ENCODE measurements at places on chromosomes 16 and 17.

- DNase-seq, result no peak
Observed at GRCh38 chr17:50557630-50558029, 2.9 kb upstream of the CACNA1G start.

DNA sequence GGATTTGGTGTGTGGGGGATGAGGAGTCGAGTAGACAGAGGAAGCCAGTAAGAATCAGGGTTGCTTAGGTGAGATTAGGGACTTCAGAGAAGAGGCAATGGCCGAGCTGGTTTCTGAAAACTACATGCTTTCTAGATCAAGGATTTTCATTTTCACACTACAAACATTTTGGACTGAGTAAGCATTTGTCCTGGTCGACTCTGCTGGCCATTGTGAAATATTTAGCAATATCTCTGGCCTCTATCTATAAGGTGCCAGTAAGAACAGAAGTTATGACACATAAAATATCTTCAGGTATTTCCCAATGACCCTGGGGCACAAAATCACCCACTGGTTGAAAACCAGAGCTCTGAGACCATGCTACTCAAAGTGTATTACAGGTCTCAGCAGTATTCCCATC, 1275.1 kb upstream of the CDH8 start:
- DNase-seq, result no peak

GRCh38 chr17:42675348-42675964, 1.3 kb downstream of the PLEKHH3 start:
- DNase-seq, result no peak

DNA sequence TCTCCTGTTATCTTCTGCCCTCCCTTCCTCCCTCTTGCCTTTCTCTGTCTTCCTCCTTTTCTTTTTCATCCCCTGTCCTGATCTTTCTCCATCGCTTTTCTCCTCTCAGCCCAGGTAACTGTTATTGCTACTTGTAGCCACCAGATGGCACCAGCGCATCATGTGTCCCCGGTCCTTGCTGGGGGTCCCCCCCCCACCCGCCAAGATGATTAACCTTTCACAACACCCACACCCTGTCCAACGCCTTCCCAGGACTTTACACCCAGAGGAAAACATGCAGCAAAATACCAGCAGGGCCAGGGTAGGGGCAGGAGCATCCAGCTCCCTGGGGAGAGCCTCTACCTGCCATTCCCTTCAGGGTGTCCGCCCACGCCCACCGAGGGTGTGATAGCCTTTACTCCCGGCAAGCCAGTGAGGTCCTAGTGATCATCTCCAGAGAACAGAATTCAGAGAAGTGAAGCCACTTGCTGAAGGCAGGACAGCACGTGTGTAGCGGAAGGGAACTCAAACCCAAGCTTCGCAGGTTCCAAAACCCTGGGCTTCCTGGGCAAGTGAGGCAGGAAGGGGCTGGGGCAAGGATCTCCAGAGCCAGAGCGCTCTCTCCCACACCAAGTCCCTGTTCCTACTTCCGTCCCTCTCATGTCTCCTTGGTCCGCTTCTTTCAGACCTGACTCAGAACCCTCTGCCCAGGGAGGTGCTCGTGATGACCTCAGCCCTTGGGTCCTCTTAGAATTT, 13.4 kb upstream of the TAC4 start:
- peak; percentile 18 for DNase-seq

DNA sequence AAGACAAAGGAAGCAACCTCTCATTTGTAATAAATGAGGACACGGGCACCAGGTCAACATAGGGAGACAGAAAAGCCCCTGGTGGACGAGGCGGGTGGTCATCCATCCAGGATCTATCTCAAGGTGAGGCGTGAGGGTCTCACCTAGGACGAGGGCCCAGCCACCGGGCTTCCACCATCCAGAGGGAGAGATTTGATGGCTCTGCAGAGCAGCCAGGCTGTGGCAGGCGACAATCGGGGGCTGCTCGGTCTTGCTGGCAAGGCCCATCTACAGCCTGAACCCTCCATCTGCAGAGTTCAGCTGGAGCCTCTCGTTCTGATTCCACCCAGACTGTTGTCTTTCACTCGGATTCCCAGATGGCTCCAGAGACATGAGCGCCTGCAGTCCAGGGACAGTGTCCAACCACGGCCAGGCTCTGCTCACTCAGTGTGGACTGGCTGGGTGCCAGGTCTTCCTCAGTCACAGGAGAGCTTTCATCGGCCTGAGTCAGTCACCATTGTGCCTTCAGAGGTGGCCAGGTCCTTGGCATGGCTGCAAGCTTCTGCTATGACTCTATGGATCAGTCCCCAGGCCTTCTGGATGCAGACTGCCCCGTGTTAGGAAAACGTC, 5.9 kb downstream of the LITAFD start:
- DNase-seq, result no peak

DNA sequence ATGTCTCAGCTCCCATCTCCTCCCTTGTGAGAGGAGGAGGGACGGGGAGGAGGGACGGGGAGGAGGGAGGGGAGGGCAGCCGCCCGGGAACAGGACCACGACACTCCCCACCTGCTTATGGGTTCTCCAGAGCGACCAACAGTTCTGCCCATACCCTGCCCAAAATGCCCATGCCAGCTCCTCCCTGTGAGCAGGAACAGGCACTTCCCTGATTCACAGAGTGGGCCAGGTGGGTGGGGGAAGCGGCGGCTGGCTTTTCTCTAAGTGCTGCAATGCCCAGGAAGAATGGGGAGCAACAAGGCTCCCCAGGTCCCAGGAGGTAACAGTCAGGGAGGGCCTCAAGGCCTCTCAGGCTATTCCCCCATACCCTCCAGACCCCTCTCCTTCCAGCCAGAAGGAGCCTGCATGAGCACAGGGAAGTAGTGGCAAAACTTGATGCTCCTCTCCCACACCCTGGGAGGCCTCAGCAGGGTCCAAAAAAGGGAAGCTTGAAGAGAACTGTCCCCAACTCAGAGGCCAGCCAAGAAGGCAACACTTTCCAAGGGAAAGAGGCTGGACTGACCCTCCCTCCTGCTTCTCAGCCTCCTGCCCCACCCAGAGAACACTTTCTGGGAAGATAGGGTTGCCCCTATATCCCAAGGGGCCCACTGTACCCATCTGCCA, 53.8 kb downstream of the MYO18A start:
- no peak for DNase-seq

GRCh38 chr17:19900809-19901208, 33.1 kb upstream of the ULK2 start:
- no peak for DNase-seq

- no peak for DNase-seq
Observed at GRCh38 chr17:46170639-46171429, 22.4 kb downstream of the KANSL1 start.

- DNase-seq, result no peak
Observed at GRCh38 chr16:79301051-79301450, 299.5 kb downstream of the MAF start.

GRCh38 chr17:47270946-47271705, 17.5 kb downstream of the ITGB3 start:
- no peak for DNase-seq

GRCh38 chr17:19867079-19867328, 732 bp downstream of the ULK2 start:
- peak; percentile 45 for DNase-seq

Measured in activated effector memory CD4-positive, alpha-beta T cell treated with Interleukin-2 at 50 U/mL for 16 hours (primary cell).